ENCODE measurements at places on chromosomes 1 and 21.

GRCh38 chr1:31976401-31976800 is 37.3 kb upstream of the KHDRBS1 start:
- DNase-seq = no peak

GRCh38 chr21:32520875-32521735 is 64.2 kb downstream of the TCP10L start:
- DNase-seq = peak; percentile 42

DNA sequence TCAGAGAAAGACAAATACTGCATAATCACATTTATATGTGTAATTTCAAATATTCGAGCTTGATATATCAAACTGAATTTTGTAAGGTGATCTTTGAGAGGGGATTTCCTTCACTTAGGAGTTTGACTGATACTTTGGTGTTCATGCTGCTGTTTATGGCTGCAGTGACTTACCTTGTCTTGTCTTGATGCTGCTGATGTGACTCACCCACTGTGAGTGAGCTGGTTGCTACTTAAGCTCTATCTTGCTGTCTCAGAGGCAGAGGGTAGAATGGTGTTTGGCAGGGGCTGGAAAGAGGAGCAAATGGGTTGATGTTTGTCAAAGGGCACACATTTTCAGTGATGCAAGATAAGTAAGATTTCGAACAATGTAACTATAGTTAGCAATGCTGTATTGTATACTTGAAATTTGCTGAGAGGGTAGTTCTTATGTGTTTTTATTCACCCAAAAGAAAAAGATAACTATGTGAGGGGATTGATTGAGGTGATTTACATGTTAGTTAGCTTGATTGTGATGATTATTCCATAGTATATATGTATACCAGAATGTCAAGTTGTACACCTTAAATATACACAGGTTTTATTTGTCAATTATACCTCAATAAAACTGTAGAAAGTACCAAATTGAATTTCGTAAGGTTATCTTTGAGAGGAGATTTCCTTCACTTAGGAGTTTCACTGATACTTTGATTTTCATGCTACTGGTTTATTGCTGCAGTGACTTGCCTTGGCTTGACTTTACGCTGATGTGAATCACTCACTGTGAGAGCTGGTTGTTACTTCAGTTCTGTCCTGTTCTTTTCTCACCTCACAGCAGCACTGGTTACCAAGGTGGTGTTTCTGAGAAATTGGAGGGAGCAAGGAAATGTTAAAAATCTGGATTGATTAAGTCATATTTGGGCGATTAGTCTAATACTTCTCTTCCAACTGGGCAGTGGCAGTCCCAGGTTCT is 94.5 kb upstream of the SLC5A9 start:
- DNase-seq = no peak

- no peak for DNase-seq
These were observed 61.3 kb downstream of the UBIAD1 start for GRCh38 chr1:11334261-11334804.

DNA sequence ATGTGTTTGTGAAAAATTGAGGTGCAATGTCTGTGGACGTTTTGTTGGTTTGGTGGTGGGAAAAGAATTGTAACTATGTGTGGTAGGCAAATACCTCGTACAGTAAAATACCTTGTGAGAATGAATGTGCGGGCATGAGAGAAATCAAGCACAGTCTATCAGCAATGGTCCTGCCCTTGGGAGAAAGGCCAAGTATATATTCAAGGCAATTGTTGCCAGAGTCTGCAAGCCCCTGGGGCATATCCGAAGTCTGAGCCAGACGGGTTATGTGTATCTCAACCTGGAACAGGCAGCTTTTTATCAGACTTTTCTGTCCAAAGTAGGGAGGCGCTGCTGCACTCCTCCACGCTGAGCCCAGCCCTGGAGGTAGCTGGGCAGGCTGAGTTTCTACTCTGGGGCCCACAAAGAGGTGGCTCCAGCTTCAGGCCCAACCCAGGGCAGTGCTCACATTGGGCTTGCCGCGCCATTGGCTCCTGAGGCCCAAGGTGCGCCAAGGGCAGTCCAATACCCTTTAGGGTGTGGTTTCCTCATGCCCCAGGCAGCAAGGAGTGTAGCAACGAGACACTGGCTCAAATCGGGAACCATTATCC is 9.4 kb upstream of the GNL2 start:
- DNase-seq = no peak

GRCh38 chr1:48873944-48874343 is 97.3 kb upstream of the BEND5 start:
- DNase-seq = no peak

DNA sequence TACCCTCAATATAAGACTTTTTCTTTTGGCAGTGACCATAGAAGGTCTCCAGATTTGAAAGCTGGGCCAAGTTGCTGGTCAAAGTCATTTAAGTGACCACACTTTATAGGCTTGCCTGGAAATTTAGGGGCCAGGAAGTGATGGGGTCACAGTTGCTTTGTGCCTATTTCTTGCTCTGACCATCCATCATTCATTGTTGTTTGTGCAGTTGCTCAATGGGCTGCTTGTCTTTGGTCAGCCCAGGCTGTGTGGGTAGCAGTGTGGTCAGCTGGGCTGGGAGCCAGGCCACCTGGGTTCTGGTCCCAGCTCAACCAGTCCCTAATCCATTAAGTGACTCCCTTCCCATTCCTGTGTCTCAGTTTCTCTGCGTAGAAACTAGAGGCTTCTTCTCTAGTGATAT is 2.1 kb upstream of the OTUD7B start:
- DNase-seq = no peak

DNA sequence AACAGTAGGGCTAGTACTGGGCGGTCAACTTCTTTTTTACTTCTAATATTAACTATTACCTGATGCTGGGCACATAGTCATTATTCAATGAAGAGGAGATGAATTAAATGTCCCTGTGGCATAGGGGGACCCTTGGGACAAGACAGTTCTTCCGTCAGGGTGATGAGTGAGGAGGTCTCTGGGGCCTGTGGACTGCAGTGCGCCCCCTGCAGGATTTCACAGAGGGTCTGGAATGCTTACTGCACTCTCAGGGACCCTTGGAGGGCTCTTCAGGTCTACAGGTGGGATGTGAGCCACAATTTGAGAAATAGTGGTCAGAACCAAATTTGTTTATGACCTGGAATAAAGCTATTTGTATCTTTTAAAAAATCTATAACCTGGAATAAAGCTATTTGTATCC is 149.4 kb downstream of the FAM78B start:
- no peak for DNase-seq

- DNase-seq = no peak
These were observed 363.5 kb upstream of the DUSP10 start for GRCh38 chr1:222105393-222105737.

DNA sequence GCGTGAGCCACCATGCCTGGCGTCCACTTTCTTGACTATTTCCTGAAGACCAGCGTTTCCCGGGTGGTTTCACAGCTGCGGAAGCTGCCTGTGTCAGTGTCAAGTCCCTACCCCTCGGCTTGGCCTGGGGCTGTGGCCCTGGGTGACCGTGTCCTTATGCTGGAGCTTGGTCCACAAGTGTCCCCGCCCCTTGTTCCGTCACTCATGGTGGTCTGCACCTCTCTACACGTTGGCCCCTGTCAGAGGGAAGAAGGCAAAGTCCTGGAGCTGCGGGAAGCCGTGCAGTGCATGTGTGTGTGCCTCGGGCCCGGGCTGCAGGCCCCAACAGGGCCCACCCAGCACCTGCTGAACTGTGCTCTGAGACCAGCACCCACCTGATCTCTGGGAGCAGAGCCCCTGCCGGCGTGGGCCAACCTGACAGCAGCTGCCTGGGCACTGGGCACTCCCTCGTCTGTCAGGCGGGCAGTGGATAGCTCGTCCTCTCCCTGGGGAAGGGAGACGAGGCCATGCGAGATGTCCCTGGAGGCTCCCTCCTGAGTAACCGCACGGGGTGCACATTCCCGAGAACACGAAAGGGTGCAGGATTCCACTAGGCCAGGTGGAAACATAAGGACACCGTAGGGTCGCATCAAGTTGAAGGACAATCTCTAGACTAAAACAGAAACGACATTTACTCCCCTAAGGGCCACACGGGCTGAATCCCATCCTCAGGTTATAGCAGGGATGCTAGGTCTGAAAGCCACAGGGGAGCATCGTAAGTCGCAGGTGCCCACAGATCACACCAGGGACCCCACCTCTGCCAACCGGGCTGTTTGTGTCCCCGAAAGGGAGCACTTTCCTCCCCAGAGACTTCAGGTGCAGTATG is 2.4 kb upstream of the C1orf159 start:
- no peak for DNase-seq

DNA sequence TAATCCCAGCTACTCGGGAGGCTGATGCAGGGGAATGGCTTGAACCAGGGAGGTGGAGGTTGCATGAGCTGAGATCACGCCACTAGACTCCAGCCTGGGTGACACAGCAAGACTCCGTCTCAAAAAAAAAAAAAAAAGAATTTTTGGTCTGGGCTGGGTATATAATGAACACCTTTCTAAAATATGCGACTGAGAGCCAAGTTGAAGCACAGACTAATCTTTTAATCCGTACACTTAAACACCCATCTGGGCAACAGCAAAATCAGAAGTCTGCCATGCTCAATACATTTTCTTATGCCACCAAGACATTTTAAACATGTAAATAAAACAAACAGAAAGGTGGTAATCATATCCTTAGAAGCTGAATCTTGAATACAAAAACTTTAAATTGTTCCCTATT is 31.6 kb upstream of the ABCB10 start:
- no peak for DNase-seq

GRCh38 chr1:156319664-156320063 is 18.4 kb downstream of the CCT3 start:
- DNase-seq = no peak

DNA sequence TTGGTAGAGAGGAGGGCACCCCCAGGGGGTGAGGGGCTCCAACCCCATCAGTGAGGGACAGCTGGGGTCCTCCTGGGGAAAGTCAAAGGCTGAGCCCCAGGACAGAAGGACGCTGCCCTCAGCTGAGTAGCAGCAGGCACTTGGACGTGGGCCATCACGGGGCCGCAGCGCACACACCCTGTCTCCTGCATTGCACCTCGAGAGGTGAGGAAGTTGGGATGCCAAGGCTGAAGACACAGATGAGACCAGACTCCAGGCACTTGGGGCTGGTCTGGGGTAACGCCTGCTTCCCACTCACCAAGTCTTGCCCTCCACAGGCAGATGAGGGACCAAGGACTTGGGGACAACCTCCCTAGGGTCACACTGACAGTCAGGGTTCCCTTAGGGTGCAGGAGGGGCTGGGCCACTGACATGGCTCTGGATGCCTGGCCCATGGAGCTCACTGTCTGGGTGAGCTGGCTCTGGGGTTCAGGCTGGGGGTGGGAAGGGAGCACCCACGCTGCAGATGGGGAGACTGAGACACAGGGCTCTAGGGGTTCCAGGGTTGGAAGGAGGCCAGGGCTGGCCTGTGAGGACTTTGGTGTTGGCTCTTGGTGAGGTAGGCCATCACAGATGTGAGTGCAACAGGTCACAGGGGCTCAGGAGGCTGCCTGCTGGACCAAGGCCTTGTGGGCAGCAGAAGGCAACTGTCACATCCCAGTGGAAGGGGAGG is 16.6 kb upstream of the ZNF678 start:
- DNase-seq = no peak

- no peak for DNase-seq
These were observed 2.0 kb upstream of the RCSD1 start for GRCh38 chr1:167627865-167628641.

Data from fibroblast of skin of left biceps (primary cell).